Daoy (cell line): ENCODE measurements at places on chromosomes 6 and 20.

DNA sequence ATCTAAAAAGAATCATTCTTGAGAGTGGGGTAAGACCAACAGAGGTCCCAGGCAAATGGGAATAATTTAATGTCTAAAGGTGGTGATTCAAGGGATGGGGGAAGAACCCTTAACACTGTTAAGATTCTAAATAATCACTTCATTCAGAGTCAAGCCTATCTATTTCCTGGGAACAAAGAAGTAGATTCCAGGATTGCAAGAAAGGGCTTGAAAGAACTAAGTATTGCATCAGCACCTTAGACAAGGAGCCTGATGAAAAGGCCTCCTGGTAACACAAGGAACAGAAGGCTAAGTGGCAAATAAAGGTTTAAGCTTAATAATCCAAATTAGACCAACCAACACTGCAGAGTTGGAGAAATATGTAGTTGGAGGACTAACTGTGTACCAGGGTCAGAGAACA lies 620.7 kb upstream of the BTBD3 start:
- no peak for DNase-seq

DNA sequence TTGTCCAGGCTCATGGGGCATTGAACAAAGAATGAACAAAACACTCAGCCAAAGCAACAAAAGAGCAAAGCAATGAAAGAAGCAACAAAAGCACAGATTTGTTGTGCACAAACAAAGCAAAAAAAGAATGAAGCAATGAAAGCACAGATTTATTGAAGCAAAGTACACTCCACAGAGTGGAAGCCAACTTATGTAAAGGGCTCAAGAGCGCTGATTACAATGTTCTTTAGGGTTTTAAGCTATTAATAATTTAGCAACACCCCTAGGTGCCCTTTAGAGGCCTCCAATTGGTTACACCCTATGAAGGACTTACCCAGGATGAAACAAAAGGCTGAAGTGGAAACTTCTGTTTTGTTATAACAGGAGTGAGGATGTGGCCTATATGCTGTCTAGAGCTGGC lies 179.2 kb upstream of the PROKR2 start:
- no peak for DNase-seq

DNA sequence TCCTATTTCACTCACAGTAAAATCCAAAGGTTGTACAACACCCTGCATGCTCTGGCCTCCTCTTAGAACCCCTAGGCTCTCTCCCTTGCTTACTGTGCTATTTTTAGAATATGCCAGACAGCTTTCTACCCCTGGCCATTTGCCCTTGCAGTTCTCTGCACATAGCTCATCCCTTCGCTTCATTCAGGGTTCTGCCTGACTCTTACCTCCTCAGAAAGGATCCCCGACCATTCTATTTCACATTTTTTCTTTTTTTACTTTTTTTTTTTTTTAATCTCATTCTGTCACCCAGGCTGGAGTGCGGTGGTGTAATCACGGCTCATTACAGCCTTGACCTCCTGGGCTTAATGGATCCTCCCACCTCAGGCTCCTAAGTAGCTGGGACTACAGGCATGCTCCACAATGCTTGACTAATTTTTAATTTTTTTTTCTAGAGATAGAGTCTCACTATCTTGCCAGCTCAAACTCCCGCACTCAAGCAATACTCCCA lies 33.6 kb downstream of the COMMD7 start:
- no peak for DNase-seq

GRCh38 chr20:50594591-50595432 lies 84.6 kb downstream of the PTPN1 start:
- DNase-seq = no peak

GRCh38 chr6:137846772-137847313 lies 20.2 kb upstream of the TNFAIP3 start:
- DNase-seq = no peak
